Hindlimb muscle (tissue), 1 donor: ENCODE measurements at places on chromosomes 16 and 17. TPM values are rescaled to one million over a fixed set of nuclear protein-coding genes. Genes with fewer than 3 reads are reported as not detected.

Gene KRTAP4-1
- not detected for polyA plus RNA-seq

Gene TBC1D3G
- not detected for polyA plus RNA-seq

Gene KRTAP1-5
- polyA plus RNA-seq, result not detected

Gene MYH3
- 16,698 TPM for polyA plus RNA-seq

Gene SMTNL2
- polyA plus RNA-seq, result 139 TPM

Gene CA7
- polyA plus RNA-seq, result not detected

Gene SPNS3
- polyA plus RNA-seq, result 0.86 TPM

Gene GUCY2D
- polyA plus RNA-seq, result 0.15 TPM

Gene SYCE1L
- 4.5 TPM for polyA plus RNA-seq

Gene TBC1D26
- not detected for polyA plus RNA-seq

Gene FADS6
- not detected for polyA plus RNA-seq

Gene C16orf86
- polyA plus RNA-seq, result 2.6 TPM

Gene LLGL2
- 13.5 TPM for polyA plus RNA-seq
